ENCODE measurements at places on chromosomes 4 and X.

- DNase-seq, result no peak
These were observed 335.2 kb downstream of the FBXW7 start for GRCh38 chr4:152200511-152201333.

GRCh38 chrX:129000018-129000417 is 523.3 kb downstream of the SMARCA1 start:
- no peak for DNase-seq

DNA sequence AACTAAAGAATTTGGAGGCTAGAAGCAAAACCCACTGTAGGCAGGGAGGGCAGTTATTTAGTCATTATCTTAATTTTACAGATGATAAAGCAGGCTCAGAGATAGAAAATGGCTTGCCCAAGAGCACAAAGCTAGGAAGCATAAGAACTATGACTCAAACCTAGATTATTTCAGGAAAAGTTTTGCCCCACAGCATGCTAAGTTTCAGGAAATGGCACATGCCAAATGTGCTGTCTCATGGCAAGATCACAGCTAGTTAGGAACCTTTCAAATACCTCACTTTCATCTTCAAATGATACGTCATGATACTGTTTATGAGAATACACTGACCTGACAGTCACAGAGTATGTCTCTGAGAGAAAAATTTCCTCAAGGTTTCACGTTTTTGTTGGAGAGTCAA is 78.5 kb upstream of the SPANXC start:
- no peak for DNase-seq

DNA sequence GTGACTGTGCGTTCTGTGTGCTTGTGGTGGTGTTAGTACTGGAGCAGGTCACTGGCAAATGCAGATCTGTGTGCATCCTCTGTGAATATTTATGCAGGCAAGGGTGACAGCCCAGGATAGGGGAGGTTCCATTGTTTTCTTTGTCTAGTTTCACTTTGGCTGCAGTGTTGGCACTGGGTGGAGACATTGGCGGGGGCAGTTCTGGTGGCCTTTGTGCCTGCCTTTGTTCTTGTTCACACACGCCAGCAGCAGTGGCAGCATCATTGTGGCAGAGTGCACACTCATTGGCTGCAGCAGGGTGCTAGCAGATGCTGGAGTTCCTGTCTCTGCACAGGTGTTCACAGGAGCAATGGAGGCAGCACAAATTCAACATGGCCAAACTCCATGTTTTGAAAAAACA is 495.3 kb downstream of the UBE2NL start:
- DNase-seq, result no peak

- DNase-seq, result no peak
These were observed 124.2 kb upstream of the DGKK start for GRCh38 chrX:50594788-50595187.
